ENCODE measurements at places on chromosomes 5 and 9.

- peak; percentile 54 for DNase-seq
Measured at GRCh38 chr5:73030995-73031394, 75.2 kb downstream of the FCHO2 start.

DNA sequence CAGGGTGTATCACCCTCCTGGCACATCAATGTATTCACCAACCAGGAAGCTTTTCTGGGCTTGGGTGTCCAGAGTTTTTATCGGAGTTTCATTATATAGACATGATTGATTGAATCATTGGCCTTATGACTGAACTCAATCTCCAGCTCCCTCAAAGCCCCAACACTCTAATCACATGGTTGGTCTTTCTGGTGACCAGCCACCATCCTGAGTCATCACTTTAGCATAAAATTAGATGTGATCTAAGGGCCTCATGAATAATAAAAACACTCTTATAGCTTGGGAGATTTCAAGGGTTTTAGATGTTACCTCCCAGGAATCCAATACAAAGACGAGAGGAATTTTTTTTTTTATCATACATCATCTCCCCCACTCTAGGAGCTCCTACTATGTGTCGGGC, 7.7 kb upstream of the PBX3 start:
- DNase-seq, result no peak

GRCh38 chr9:7316166-7316795, 483.3 kb downstream of the DMAC1 start:
- DNase-seq, result no peak

DNA sequence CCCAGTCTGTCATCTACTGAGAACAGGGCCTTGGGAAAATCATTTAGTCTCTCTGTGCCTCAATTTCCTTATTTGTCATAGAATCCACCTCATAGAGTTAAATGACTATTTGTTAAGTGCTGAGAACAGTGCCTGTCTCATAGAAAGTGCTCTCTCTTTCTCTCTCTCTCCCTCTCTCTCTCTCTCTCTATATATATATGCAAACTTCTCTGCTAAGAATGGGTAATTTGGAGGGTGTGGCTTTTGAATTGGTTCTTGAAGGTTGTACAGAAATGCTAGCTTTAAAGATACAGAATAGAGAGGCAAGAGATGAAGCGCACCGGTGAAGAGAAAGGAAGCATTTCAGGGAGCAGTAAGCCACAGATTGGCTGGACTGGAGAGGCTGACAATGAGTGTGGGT, 197.4 kb downstream of the FBN2 start:
- no peak for DNase-seq
